HS-5 (cell line): ENCODE measurements at places on chromosomes 3 and 15.
A peak's percentile ranks its signal among the peaks of the same experiment; 100 is the strongest.

GRCh38 chr3:44437800-44438199 lies 39.7 kb downstream of the ZNF445 start:
- no peak for DNase-seq

- no peak for DNase-seq
Observed at GRCh38 chr15:91223863-91224262, 123.8 kb downstream of the SV2B start.

GRCh38 chr3:112476346-112476745 lies 22.9 kb downstream of the BTLA start:
- DNase-seq = no peak

- DNase-seq = peak; percentile 75
Observed at GRCh38 chr15:89662893-89663626, 7.8 kb upstream of the KIF7 start.

DNA sequence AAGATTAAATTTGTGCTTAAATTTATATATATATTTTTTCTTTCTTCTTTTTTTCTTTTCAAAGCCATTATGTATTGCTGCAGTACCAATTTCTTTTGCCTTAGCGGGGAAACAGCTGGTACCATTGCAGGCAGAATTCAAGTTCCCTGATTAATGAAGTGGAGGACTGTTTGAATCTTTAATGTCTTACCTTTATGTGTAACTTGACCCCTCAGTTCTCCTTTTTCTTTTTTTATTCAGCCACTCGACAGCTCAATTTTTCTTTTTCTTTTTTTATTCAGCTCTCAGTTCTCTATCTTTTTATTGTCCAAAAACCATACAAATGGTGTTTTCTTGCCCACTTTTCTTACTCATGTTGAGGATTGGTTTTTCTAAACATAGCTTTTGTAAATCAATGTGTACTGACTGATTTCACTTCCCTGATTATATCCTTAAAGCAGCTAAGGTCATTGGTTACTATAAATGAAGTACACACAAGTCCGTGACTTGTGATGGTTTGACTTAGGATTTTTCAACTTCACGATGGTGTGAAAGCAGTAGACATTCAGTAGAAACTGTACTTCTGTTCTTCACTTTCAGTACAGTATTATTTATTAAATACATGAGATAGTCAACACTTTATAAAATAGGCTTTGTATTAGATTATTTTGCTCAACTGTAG lies 22.8 kb downstream of the ATP2C1 start:
- DNase-seq = no peak

DNA sequence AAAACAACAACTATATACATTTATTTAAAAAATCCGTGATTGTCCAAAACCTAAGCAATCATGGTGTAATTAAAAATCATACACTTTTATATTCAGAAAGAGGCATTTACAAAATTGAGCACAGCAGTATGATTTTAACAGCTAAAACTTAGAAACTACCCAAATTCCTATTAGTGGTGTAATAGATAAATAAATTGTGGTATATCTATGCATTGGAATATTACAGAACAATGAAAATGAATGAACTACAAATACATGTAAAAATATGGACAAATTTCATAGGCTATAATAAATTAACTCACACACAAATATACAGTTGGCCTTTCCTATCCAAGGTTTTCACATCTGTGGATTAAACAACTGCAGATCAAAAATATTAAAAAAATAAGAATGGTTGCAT lies 700.5 kb upstream of the ARPP21 start:
- no peak for DNase-seq
